ENCODE measurements at places on chromosomes 6 and 20. TPM values are rescaled to one million over a fixed set of nuclear protein-coding genes. Genes with fewer than 3 reads are reported as not detected.

DNA sequence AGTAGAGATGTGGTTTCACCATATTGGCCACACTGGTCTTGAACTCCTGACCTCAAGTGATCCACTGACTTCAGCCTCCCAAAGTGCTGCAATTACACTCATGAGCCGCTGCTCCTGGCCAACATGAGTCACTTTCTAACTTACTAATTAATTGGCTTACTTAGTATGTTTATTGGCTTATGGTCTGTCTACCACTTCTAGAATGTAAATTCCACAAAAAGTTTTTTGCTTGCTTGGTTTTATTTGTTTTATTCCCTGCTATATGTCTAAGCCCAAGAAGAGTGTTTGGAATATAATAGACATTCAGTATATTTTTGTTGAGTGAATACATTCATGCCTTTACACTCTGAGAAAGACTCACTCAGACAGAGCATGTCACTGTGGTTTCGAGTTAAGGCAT, 86.0 kb downstream of the SAMD3 start:
- no peak for DNase-seq

DNA sequence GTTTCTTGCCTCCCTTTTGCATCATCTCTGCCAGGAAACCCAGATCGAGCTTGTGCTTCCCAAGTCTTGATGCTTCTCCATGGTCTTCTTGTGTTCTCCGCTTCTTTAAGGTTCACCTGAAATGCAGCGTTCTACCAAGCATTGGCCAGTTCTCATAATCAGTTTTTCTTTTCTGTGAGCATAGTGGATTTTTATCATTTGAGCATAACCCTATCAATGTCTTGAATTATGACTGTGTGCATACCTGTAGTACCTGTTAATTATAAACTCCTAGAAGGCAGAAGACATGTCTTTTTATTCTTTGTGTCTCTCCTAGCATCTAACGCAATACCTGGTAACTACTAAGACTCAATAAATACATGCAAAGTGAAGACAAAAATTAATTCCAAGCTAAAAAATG, 804.4 kb upstream of the FLRT3 start:
- no peak for DNase-seq

GRCh38 chr20:19967445-19967844, 49.7 kb upstream of the NAA20 start:
- no peak for DNase-seq

SLA2 gene
- 0.23 TPM for total RNA-seq

DNA sequence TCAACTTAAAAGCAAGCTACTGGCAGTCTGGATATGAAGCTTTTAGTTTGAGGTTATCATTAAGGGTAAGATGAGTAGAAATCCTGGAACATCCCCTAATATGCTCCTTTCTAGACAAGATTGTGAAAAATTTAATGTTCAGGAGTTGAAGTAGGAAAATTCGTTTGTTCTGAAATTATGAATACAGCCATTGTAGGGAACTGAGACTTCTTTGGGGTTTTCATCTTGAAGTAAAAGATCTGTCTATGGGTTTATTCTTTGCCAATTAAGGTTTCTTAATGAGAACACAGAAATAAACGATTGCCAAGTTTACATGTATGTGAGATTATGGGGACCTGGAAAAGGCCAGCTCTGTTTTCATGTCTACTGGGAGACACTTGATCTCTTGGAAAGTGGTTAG, 225.6 kb upstream of the MOCS1 start:
- DNase-seq = no peak

- no peak for DNase-seq
Measured at GRCh38 chr6:148570456-148570855, 176.4 kb upstream of the UST start.
